ENCODE measurements at places on chromosomes 5 and 9.
A peak's percentile ranks its signal among the peaks of the same experiment; 100 is the strongest.

GRCh38 chr9:132239518-132239917, 77.7 kb downstream of the NTNG2 start:
- DNase-seq, result no peak

DNA sequence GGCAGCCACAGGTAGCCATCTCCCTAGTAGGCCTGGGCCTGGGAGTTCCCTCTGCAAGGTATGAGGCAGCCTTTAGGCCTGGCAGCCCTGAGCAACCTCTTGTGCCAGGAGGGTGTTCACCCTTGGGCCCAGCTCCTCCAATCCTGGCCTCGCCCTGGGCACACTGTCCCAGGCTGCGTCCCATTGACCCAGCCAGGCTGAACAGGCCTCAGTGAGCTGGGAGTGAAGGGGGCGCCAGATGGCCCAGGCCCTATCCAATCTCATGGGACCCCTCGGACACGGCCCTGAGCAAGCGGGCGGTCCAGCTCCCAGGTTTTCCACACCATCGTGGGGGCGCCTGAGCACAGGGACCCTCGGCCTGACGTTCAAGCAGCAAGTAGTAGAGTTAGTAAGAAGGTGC, 14.5 kb downstream of the SH3GLB2 start:
- no peak for DNase-seq

- DNase-seq, result no peak
These were observed 70.3 kb downstream of the INIP start for GRCh38 chr9:112647596-112647995.

GRCh38 chr5:152331006-152331405, 74.1 kb downstream of the NMUR2 start:
- DNase-seq, result no peak

GRCh38 chr9:91884153-91884552, 65.9 kb downstream of the ROR2 start:
- DNase-seq, result no peak

GRCh38 chr9:97362777-97363545, 48.9 kb upstream of the TDRD7 start:
- peak; percentile 51 for DNase-seq

GRCh38 chr9:92180669-92181181, 65.5 kb upstream of the SPTLC1 start:
- no peak for DNase-seq

GRCh38 chr5:158727771-158728311, 371.9 kb downstream of the EBF1 start:
- no peak for DNase-seq

DNA sequence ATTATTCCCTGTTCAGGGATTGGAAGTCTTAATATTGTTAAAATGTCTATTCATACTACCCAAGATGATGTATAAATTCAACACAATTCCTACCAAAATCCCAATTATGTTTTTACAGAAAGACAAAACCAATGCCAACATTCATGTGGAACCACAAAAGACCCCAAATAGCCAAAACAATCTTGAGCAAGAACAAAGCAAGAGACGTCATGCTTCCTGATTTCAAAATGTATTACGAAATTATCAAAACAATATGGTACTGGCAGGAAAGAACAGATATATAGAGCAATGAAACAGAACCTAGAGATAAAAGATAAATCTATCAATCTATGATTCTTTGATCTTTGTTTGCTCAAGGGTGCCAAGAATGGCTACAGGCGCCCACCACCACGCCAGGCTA, 237.9 kb downstream of the TAF11L14 start:
- no peak for DNase-seq

GRCh38 chr5:133610489-133611356, 1.6 kb downstream of the FSTL4 start:
- peak; percentile 73 for DNase-seq

GRCh38 chr9:18472841-18473251, 1.1 kb upstream of the ADAMTSL1 start:
- DNase-seq, result no peak

- no peak for DNase-seq
These were observed 93.5 kb downstream of the PHF2 start for GRCh38 chr9:93669958-93670207.

GRCh38 chr5:12292610-12293204, 388.5 kb upstream of the CTNND2 start:
- no peak for DNase-seq

DNA sequence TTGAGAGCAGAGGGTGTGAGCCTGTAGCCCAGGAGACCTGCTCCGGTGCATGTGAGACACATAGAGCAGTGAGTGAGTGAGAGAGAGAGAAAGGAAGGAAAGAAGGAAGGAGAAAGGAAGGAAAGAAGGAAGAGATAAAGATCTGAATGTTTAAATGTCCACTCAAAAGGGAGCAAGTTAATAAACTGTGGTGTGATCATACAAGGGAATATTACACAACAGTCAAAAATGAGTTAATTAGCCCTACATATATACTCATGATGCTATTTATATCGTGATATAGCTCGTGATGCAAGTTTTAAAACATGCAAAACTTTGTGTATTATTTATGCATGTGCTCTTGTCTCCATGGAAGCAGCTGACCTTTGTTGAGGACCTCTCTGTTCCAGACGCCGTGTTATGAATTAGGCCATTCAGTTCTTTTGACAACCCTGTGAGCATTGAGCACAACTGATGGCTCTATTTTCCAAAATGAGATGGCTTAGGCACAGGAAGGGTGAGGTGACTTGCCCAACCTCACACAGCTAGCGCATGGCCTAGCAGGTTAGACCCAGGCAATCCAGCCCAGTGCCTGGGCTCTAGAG, 70.6 kb downstream of the HMCN2 start:
- no peak for DNase-seq

- no peak for DNase-seq
These were observed 625.1 kb downstream of the PRELID2 start for GRCh38 chr5:145210020-145210419.

- no peak for DNase-seq
These were observed 94.1 kb downstream of the RXRA start for GRCh38 chr9:134420281-134420845.

DNA sequence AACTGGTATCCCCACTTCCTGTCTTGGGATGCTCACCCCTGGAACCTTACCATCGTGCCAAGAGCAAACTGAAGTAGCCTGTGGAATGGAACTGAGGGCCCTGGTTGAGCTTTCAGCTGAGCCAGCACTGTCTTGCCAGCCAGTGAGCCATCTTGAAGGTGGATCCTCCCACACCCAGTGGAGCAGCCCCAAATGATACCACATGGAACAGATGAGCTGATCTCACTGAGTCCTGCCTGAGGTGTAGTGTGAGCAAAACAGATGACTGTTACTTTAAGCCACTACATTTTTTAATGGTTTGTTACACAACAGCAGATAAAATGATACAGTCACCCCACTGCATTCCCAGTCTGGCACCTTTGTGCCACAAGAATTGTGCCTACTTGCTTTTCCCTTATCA, 2.2 kb upstream of the PCYOX1L start:
- DNase-seq, result no peak

GRCh38 chr9:130714586-130715110, 21.1 kb downstream of the EXOSC2 start:
- no peak for DNase-seq

DNA sequence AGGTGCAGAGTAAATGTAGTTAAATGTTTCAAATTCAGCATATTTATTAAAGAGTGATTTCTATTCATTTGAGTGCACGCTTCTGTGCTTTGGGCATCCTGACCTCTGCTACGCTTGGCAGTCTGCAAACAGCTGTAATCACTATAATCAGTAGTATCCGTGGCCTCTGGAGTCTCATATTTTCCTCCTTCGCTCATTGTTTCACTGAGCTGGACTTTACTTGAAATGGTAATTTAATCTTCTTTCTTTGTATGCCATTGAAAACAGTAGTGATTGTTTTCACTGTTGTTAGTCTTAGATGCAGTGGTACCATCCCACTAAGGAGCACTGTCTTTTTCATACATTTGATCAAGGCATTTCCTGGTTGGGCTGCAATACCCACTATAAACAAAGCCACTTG, 43.5 kb upstream of the CAVIN4 start:
- no peak for DNase-seq

DNA sequence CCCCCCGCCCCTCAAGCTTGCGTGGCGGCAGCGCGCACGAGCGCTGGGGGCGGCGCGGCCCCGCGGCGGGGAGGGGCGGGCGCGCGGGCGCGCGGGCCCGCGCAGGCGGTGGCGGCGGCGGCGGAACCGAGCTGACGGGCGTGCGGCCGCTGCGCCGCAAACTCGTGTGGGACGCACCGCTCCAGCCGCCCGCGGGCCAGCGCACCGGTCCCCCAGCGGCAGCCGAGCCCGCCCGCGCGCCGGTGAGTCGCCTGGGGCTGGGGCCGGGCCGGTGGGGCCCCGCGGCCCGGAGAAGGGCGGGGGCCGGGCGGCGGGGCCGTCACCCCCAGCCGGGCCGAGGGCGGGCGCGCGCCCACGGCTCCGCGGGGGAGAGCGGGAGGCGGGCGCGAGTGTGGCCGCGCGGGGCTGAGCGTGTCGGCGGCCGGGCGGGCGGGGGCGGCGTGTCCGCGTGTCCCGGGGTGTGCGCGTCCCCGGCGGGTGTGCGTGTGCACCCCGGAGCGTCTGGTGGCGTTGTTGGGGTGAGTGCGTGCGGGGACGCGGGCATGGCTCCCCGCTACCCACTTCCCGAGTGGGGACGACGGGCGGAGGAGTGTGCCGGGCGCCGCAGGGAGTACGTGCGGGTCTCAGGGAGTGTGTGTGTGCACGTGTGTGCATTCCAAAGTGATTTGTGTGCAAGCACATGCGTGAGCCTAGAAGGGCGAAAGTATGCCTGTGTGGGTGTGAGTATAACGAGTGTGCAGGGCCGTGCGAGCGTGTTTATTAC, at the start of gene NEK6:
TSS of gene NEK6 (plus strand) at position 106 of the 763 bp plus-strand sequence. CDS start 44,016 bp downstream, outside the sequence.
- DNase-seq, result peak; percentile 70

GRCh38 chr9:103811462-103811861, 282.6 kb upstream of the SMC2 start:
- DNase-seq, result no peak

DNA sequence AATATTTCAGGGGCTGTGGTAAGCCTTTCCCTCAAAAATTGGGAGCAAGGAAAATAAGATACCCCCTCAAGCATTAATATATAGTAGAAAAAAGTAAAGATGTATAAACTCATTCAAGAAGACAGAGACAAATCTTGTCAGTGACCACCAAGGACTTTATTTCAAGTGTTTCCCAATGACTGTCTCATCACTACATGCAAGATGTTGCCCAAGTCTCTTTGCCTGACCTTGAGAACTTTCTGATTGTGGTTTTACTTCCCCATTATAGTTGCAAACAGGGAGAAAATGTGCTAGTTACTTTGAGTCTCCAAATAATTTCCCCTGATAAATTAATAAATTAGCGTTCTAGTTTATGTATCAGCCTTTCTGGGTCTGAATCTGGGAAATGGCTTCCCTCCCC, 4.0 kb upstream of the SLC46A2 start:
- no peak for DNase-seq

DNA sequence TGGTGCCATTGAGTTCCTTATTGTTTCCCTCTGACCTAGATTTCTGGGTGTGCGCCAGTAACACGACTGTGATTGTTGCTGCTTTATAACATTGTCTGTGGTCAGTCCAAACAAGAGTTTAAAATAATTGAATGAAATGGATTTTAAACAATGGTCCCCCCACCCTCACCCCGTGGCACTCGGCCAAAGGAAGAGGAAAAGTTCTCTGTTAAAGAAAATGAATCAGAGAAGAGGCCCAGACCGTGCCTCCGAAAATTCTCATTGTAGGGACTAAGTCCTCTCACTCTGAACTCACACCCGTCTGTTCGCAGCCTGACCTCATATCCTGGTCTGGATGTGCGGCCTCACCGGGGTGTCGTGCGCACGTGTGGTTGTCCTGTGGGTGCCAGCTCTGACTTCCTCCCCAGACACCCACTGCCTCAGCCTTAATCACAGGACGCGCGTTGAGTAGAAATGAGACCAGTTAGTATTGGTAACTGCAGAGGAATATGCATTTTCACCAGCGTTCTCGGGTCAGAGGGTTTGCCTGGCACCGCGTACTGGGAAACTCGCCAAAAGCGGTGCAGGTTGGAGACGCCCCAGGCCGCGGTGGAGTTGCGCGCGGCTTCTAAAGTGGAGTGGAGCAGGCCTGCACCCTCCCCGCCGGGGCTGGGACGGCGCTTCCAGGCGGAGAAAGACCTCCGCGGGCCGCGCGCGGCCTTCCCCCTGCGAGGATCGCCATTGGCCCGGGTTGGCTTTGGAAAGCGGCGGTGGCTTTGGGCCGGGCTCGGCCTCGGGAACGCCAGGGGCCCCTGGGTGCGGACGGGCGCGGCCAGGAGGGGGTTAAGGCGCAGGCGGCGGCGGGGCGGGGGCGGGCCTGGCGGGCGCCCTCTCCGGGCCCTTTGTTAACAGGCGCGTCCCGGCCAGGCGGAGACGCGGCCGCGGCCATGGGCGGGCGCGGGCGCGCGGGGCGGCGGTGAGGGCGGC, at the start of gene ABL1:
TSS of gene ABL1 (plus strand) at position 884 of the 966 bp plus-strand sequence. CDS start 193 bp downstream, outside the sequence.
- DNase-seq, result peak; percentile 82

DNA sequence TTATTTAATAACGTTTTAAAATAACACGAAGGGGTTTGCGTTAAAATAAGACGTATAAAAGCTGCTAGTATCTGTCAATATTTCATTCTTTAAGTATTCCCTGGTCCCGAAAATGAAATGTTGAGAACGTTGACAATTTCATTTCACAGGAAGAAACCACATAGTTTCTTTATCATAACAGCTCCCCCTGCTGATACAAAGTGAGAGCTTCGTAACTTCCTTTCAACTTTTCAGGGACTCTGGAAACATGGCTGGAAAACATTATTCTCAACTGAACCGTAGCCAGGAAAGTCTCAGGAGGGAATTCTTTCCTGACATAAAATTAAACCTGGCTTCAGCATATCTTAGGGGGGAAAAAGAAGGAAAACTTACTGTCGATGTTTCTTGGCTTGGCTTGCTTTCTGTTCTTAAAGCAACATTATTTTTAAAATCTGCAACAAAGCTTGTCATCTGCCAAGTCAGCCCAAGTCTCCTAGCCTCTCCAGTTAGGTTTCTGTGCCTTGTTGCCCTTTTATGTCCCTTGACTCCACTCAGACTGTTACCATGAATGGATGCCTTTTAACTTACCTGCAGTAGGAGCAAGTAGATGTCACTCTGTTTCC, 122.9 kb upstream of the DAB2 start:
- peak; percentile 19 for DNase-seq

- DNase-seq, result no peak
These were observed 1275.4 kb upstream of the CDH18 start for GRCh38 chr5:21263361-21263760.

GRCh38 chr9:136703276-136703860, 9.0 kb upstream of the DIPK1B start:
- DNase-seq, result no peak

Data from GM10248 (cell line).